ENCODE measurements at places on chromosomes 16 and 17.

DNA sequence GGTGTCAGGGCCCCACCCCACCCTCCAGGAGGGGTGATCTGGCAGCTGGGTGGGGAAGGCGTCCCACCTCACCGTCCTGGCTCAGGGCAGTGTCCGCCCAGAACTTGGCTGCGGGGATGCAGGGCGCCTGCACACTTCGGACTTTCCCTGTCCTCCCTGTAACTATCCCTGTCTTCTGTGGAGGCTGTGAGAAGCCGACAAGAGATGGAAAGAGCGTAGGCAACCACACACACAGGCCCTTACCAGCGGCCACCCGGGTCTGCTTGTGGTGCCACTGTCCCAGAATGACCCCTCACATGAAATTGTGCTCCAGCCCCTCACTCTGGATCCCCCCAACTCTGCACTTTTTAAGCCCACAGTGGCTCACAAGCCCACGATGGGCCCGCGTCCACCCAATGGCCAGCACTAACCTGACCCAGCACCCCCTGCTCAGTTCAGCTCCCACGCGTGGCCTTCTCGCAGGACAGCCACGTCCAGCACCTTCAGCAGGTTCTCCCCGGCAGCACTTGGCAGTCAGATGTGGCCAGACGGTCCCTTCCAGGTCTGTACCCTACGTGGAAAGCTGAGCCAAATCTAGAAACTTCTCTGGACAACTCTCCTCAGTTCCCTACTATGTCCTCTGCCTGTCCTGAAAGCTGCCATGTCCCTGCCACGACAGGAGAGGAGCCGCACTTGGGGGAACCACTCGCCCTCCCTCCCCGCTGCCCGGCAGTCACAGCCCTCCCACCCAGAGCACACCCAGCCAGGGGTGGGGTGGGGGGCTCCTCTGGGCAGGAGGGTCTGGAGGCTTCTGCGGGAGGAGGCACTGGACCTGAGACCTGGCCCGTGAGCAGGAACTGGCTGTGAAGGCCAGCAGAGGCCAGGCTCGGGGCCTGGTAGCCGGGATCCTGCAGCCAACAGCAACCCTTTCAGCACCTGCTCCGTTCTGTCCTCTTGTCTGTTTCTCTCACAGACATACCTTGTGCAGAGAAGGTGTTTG, 38.0 kb downstream of the PEMT start:
- no peak for DNase-seq

GRCh38 chr17:68512960-68513474, 787 bp downstream of the PRKAR1A start:
- peak; percentile 11 for DNase-seq

- no peak for DNase-seq
Observed at GRCh38 chr17:28047806-28048205, 5.3 kb downstream of the NLK start.

- DNase-seq: no peak
Observed at GRCh38 chr16:23855010-23855409, 19.2 kb downstream of the PRKCB start.
